Fibroblast of skin of scalp (primary cell): ENCODE measurements at places on chromosomes 12 and 14.

DNA sequence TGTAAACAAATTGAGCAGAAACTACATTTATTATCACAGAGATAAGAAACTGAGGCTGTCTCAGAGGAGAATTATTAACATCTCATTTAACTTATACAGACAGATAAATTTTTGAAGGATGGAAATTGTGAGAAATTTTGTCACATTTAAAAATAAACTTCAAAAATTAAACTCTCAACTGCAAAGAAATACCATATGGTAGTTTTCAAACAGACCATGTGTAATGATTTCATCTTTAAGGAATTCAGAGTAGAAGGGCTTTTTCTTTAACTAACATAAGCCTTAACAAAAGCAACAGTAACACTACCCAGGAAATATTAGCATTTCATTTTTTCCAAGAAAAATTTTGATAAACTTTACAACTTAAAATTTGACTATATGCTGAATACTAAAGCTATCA lies 26.6 kb downstream of the NUP37 start:
- DNase-seq, result peak; percentile 29

- peak; percentile 14 for DNase-seq
Measured at GRCh38 chr14:81565441-81566290, 32.0 kb upstream of the SEL1L start.

GRCh38 chr14:55454264-55455002 lies 14.0 kb upstream of the TBPL2 start:
- peak; percentile 60 for DNase-seq

GRCh38 chr14:68248481-68249255 lies 429.1 kb downstream of the RAD51B start:
- peak; percentile 76 for DNase-seq

DNA sequence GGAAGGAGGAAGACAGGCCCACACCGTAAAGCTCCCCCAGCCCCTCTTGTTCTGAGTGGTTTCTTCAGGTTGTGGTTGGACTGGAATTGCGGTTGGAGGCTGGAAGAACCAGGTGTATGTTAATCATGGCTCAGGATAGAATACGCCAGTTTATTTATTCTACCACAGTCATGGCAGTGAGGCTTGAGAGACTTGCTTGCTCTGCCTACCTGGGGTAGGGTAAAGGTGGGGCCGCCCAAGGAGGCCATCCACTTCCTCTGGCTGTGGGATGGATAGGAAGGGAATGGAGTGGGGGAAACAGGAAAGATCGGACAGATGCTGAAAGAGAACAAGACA lies 8.1 kb downstream of the SHMT2 start:
- no peak for DNase-seq

DNA sequence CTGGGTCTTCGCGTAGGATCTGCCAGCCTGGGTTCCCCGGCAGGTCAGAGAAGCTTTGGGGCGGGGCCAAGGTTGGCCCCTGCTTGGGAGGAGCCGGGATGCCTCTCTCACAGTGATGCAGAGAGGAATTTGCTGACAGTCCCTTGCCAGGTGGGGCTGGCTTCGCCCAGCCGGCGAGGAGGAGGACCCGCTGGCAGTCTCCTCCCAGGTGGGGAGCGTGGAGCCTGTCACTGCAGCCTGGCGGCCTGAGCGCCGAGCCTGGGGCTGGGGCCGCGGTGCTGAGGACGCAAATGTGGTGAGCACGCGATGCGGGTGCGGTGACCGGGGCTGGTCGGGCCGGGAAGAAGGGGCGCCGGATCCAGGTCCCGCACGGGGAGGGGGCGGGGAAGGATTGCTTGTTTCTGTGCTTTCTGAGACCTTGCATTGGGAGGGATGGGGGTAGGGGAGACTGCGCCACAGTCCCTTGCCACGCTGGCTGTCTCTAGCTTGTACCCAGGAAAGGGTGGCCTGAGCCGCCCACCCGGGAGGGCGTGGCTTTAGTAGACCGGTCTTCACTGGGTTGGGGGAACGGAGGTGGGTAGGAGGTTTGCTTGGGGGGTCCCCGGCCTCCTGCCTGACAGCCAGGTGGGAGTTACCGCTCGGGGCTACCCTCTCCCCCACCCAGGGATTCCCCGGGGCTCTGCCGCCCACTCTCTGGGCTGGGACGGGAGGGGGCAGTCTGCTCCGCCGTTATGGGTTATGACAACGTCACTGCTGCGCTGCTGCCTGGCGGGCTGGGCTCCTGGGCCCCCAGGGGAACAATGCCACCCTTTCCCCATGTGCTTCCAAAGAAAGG lies at the start of gene TMEM63C:
TMEM63C (plus strand) TSS at position 196 of the 835 bp plus-strand sequence. CDS start 37,016 bp downstream, outside the sequence.
- DNase-seq, result no peak

GRCh38 chr14:77529963-77530362 lies 31.3 kb upstream of the ISM2 start:
- DNase-seq, result no peak
